Diencephalon (tissue), 1 donor: ENCODE measurements at places on chromosomes 3 and 15. TPM values are rescaled to one million over a fixed set of nuclear protein-coding genes. Genes with fewer than 3 reads are reported as not detected.

Gene DAZL
- total RNA-seq = 0.23 TPM

Gene MESP2
- 0.92 TPM for total RNA-seq

Gene SUSD5
- 7.4 TPM for total RNA-seq

Gene CGNL1
- 11.3 TPM for total RNA-seq

Gene RTP3
- not detected for total RNA-seq

Gene MFAP1
- total RNA-seq = 25.1 TPM

Gene RASL12
- 6.2 TPM for total RNA-seq

Gene NCKIPSD
- 9.2 TPM for total RNA-seq

Gene DLEC1
- 3.0 TPM for total RNA-seq

Gene ERC2
- 126 TPM for total RNA-seq

Gene DNAJA4
- 42.7 TPM for total RNA-seq

Gene GOLGA8S
- 0.23 TPM for total RNA-seq

Gene CCDC54
- total RNA-seq = not detected

Gene RASGRF1
- 26.1 TPM for total RNA-seq

Gene CLEC3B
- 34.4 TPM for total RNA-seq

Gene ICE2
- 49.8 TPM for total RNA-seq

Gene ZNF502
- total RNA-seq = 13.8 TPM

Gene SCAANT1
- not detected for total RNA-seq

Gene CELSR3
- 30.4 TPM for total RNA-seq

Gene GMNC
- total RNA-seq = 5.3 TPM

Gene GPX1
- 79.1 TPM for total RNA-seq

Gene BFSP2
- total RNA-seq = not detected

Gene RARB
- total RNA-seq = 31.1 TPM

Gene CYP1A2
- total RNA-seq = not detected

Gene FGF7
- 0.69 TPM for total RNA-seq

Gene ACVR2B
- total RNA-seq = 43.6 TPM

Gene SMAD6
- 3.5 TPM for total RNA-seq

Gene MESP1
- 2.5 TPM for total RNA-seq

Gene BHLHE40
- 7.4 TPM for total RNA-seq

Gene KNG1
- not detected for total RNA-seq

Gene DLL4
- 5.1 TPM for total RNA-seq

Gene CHST2
- total RNA-seq = 55.8 TPM

Gene RPP25
- 8.1 TPM for total RNA-seq

Gene RNF7
- 29.5 TPM for total RNA-seq

Gene GOLGA6L7
- total RNA-seq = not detected

Gene SLC28A2
- total RNA-seq = not detected

Gene ACP3
- total RNA-seq = 1.2 TPM

Gene ZDHHC23
- 11.3 TPM for total RNA-seq

Gene CTDSPL2
- 92.5 TPM for total RNA-seq

Gene COL8A1
- total RNA-seq = 1.8 TPM

Gene FES
- 6.0 TPM for total RNA-seq

Gene ADGRG7
- total RNA-seq = not detected

Gene ADAMTS17
- total RNA-seq = 6.0 TPM

Gene TMEM266
- 12.5 TPM for total RNA-seq
